Stimulated activated CD4-positive, alpha-beta T cell treated with anti-CD3 and anti-CD28 coated beads, Interleukin-4, amount 100 ng/mL, for 48 hours (primary cell): ENCODE measurements at places on chromosomes 2 and 18.

GRCh38 chr18:72613534-72613930 is 69.4 kb upstream of the CBLN2 start:
- DNase-seq, result no peak

DNA sequence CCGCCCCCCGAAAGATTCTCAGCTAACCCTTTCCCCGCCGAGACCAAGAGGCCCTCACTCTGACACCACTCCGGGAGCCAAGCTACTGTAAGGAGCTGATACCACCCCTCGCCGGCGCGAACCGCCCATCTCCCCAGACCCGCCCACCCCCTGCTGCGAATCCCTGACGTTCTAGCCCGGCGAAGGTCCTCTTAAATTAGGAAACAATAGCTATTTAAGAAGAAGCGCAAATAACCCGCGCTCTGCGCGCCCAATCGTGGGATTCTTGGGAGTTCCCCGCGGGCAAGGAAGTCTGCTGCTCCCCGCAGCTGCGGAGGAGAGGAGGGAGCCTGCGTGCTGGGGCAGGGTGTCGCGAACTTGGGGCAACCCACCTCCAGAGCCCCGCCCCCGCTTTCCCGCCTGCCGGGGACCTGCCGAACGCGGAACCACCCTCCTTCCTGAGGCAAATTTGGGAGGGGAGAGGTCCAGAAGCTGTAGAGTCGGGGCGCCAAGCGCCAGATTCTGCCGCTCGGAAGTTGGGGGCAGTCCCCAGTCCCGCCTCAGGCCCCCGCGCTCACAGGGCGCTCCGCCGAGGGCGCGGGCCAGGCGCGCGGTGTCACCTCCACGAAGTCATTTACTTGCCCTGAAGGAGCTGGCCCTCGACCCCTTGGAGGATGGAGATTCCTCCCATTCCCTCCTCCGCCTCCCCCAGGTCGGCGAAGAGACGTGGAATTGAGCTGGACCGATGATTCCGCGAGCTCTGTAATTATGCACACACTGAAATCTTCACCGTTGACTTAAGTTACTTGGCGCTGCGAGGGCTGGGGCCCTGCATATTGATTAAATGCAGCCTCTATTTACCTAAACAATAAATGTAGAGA is 8.4 kb upstream of the SP9 start:
- no peak for DNase-seq

- DNase-seq, result no peak
These were observed 872.7 kb downstream of the DCDC2C start for GRCh38 chr2:4576075-4576474.

GRCh38 chr2:222776792-222777191 is 84.0 kb upstream of the ACSL3 start:
- no peak for DNase-seq

GRCh38 chr2:235690809-235691450 is 197.1 kb downstream of the AGAP1 start:
- no peak for DNase-seq

DNA sequence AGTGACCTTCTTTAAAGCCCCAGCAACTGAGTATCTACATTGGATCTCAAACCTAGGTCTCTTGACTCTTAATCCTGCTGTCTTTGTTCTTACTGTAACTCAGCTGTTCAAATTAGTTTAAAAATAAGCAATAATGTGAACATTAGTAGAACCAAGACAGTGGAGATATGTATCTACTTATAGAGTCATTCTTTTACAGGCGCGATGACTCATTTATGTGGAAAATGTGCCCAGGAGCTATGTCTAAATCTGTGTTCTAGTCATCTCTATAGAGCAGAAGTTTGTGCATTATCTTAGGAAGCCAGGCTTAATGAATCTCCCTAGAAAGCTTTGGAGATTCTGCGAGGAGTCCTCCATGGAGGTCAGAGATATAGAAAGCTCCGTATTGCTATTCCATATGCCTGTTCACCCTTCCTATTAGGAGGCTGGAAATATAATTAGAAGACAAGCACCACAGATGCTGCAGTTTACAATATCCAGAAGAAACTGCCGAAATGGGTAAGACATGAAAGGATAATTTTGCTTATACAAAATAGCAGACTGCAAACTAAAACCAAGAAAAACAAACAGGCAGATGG is 211.6 kb downstream of the TRIB2 start:
- no peak for DNase-seq
